ENCODE measurements at places on chromosomes 1 and 21. TPM values are rescaled to one million over a fixed set of nuclear protein-coding genes. Genes with fewer than 3 reads are reported as not detected.

- H3K27ac ChIP-seq, result peak overlapping the region; percentile 22
- H3K27me3 ChIP-seq, result no peaks in the 10 kb centered on the region
- H3K4me1 ChIP-seq, result no peaks in the 10 kb centered on the region
These were observed 331.6 kb downstream of the SRGAP2C start for GRCh38 chr1:121516234-121516967.

DNA sequence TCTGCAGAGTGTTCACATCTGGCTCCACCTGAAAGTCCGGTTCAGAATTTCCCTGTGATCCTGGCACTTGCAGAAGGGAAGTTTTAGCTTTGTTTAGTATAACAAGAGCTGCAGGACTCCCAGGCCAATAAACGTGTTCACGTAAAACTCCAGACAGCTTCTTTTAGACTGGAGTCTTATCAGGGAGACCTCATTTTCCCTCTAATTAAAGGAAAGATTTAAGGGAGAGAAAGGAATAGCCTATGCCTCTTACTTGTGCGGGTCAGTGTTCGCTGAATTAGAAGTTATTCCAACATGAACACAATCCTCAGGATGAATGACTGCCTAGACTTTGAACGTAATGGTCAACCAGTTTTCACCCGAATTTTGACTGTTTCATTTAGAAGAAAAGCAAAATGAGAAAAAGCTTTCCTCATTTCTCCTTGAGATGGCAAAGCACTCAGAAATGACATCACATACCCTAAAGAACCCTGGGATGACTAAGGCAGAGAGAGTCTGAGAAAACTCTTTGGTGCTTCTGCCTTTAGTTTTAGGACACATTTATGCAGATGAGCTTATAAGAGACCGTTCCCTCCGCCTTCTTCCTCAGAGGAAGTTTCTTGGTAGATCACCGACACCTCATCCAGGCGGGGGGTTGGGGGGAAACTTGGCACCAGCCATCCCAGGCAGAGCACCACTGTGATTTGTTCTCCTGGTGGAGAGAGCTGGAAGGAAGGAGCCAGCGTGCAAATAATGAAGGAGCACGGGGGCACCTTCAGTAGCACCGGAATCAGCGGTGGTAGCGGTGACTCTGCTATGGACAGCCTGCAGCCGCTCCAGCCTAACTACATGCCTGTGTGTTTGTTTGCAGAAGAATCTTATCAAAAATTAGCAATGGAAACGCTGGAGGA lies 202.1 kb upstream of the SGIP1 start:
- H3K36me3 ChIP-seq, result no peaks in the 10 kb centered on the region
- peak overlapping the region; percentile 88 for H3K27ac ChIP-seq
- H3K27me3 ChIP-seq, result no peaks in the 10 kb centered on the region
- peaks cover 7% of the 10 kb centered on the region for H3K4me1 ChIP-seq

- no peak overlapping the region for H3K27ac ChIP-seq
- no peaks in the 10 kb centered on the region for H3K36me3 ChIP-seq
- H3K4me3 ChIP-seq, result no peak overlapping the region
- no peaks in the 10 kb centered on the region for H3K4me1 ChIP-seq
These were observed 1211.0 kb upstream of the ADGRL4 start for GRCh38 chr1:80217377-80217986.

GRCh38 chr1:205986292-205986691 lies 16.9 kb downstream of the RAB7B start:
- DNase-seq, result no peak
- no peak overlapping the region for H3K4me3 ChIP-seq
- no peaks in the 10 kb centered on the region for H3K27me3 ChIP-seq
- no peak overlapping the region for H3K27ac ChIP-seq
- no peaks in the 10 kb centered on the region for H3K4me1 ChIP-seq
- no peaks in the 10 kb centered on the region for H3K36me3 ChIP-seq

DNA sequence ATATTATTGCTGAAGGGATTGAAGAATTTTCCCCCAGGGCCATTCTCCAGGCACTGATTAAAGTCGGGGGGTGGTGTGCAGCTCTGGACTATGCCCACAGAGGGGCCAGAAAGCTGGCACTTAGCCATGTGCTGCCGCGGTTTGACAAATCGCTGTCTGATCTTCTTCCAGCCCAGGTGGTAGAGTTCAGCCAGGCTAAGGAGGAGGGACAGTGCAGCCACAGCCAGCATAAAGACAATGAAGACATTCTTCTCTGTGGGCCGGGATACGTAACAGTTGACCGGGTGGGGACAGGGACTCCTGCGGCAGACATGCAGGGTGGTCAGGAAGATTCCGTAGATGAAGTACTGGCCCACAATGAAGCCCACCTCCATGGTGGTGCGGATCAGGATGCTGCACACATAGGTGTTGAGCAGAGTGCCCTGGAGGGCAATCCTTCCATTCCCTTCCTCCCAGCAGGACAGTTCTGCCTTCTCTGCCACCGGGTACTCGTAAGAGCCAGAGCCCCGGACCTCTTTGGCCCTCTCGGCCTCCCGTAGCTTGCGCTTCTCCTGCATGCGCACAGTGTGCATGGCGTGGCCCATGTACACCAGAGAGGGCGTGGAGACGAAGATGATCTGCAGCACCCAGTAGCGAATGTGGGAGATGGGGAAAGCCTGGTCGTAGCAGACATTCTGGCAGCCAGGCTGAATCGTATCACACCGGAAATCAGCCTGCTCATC lies 1.9 kb downstream of the GJA5 start:
- no peak overlapping the region for H3K4me3 ChIP-seq
- no peak for DNase-seq
- H3K27me3 ChIP-seq, result no peaks in the 10 kb centered on the region
- no peaks in the 10 kb centered on the region for H3K36me3 ChIP-seq
- no peak overlapping the region for H3K27ac ChIP-seq

GRCh38 chr1:75338616-75339483 lies 204.7 kb downstream of the LHX8 start:
- H3K27me3 ChIP-seq, result no peaks in the 10 kb centered on the region
- no peak overlapping the region for H3K4me3 ChIP-seq
- H3K27ac ChIP-seq, result no peak overlapping the region
- no peak for DNase-seq
- H3K4me1 ChIP-seq, result no peaks in the 10 kb centered on the region
- no peaks in the 10 kb centered on the region for H3K36me3 ChIP-seq

- no peaks in the 10 kb centered on the region for H3K4me1 ChIP-seq
- no peak for DNase-seq
- no peak overlapping the region for H3K4me3 ChIP-seq
- H3K27me3 ChIP-seq, result no peaks in the 10 kb centered on the region
These were observed 93.8 kb downstream of the USP25 start for GRCh38 chr21:15823486-15824150.

DNA sequence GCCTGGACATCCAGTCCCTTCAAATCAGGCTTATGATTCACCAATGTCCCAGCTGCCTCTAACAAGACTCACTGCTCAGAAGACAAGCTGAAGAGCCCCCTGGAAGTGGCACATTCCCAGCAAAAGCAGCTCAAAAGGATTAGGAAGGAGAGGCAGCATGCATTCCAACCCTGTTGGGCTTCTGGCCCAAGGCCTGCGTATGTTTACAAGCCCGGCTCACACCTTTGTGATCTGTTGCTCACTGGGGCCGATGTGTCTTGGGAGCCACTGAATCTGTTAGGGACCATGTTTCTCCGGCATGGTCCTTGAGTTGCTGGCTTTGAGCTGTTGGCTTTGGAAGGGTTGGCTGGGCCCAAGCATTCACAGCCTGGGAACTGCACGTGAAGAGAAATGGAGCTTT lies 81.2 kb upstream of the C1orf174 start:
- no peak for DNase-seq
- no peaks in the 10 kb centered on the region for H3K4me1 ChIP-seq
- no peaks in the 10 kb centered on the region for H3K27me3 ChIP-seq
- no peak overlapping the region for H3K4me3 ChIP-seq
- no peak overlapping the region for H3K27ac ChIP-seq

GRCh38 chr1:77263708-77264107 lies 18.1 kb upstream of the AK5 start:
- no peak for DNase-seq
- H3K4me3 ChIP-seq, result no peak overlapping the region
- H3K27me3 ChIP-seq, result no peaks in the 10 kb centered on the region
- H3K36me3 ChIP-seq, result no peaks in the 10 kb centered on the region
- no peaks in the 10 kb centered on the region for H3K4me1 ChIP-seq
- no peak overlapping the region for H3K27ac ChIP-seq

GRCh38 chr21:43743947-43744346 lies 25.0 kb downstream of the PDXK start:
- peaks cover 12% of the 10 kb centered on the region for H3K4me1 ChIP-seq
- H3K27ac ChIP-seq, result no peak overlapping the region
- DNase-seq, result no peak
- H3K36me3 ChIP-seq, result no peaks in the 10 kb centered on the region

- H3K36me3 ChIP-seq, result no peaks in the 10 kb centered on the region
- H3K27ac ChIP-seq, result no peak overlapping the region
- no peaks in the 10 kb centered on the region for H3K4me1 ChIP-seq
- H3K4me3 ChIP-seq, result no peak overlapping the region
These were observed 23.3 kb downstream of the FYB2 start for GRCh38 chr1:56795870-56796269.

GRCh38 chr21:41369105-41369919 lies 7.5 kb downstream of the MX2 start:
- H3K4me1 ChIP-seq, result peaks cover 3% of the 10 kb centered on the region
- peak overlapping the region; percentile 44 for H3K4me3 ChIP-seq
- H3K27ac ChIP-seq, result peak overlapping the region; percentile 21

GRCh38 chr1:245279346-245279745 lies 124.6 kb downstream of the KIF26B start:
- H3K27ac ChIP-seq, result no peak overlapping the region
- H3K36me3 ChIP-seq, result no peaks in the 10 kb centered on the region
- H3K4me1 ChIP-seq, result no peaks in the 10 kb centered on the region
- no peak for DNase-seq

DNA sequence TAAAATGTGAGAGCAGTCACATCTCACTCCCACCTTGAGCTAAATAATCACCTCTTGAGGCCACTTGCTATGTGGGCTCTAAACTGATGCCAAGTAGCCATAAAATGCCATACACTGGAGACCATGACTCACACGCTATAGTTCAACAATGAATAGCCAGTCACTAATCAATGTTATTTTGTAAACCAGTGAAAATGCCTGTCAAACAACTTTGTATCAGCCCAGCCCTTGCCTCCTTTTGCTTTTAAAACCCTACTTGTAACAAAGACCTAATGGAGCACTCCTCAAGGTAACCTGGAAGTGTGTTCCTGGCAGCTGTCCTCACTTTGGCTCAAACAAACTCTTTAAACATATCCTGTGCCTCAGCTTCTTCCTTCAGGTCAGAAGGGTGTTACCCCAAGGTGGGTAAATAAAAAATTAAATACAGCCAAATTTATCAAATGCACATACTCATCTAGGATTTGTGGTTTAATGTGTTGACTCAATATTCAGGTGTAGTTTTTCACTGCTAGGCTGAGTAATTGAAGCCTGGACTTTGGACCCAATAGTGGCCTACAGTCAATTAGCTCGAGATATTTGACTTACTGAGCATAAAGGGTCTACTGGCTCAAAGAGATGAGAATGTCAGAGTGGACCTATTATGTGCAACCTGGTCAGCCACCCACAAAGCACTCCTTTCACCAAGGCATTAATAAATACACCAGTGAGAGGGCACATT lies 154.3 kb downstream of the COQ8A start:
- H3K27me3 ChIP-seq, result no peaks in the 10 kb centered on the region
- H3K4me3 ChIP-seq, result no peak overlapping the region
- no peaks in the 10 kb centered on the region for H3K4me1 ChIP-seq

DNA sequence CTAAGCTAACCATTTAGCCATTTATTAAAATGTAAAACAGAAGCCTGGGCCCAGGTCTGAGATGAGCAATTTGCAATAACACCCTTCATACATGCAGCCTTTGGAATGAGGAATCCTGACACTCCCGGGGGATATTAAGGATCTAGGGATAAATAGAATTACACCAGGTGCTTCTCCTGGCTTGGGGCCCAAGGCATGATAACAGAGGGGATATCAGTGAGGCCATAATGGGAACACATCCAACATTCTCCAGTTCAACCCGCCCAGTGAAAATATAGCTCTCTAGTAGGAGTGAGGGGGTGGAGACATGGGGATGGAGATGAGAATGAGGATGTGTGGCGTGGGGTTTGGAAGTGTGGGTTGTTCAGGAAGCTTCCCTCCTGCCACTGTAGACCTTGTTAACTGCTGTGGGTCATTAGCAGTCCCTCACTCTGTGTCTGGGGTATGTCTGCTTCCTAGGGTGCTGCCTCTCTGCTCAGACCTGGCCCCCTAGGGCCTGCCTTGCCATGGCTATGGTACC lies 57.9 kb upstream of the KANK4 start:
- H3K27me3 ChIP-seq, result no peaks in the 10 kb centered on the region
- DNase-seq, result no peak
- no peak overlapping the region for H3K4me3 ChIP-seq
- H3K27ac ChIP-seq, result no peak overlapping the region
- H3K4me1 ChIP-seq, result no peaks in the 10 kb centered on the region

Gene HSD3B2
- not detected for total RNA-seq

Gene CNR2
- total RNA-seq, result 13.2 TPM

GRCh38 chr21:19022978-19023377 lies 619.4 kb upstream of the TMPRSS15 start:
- H3K4me1 ChIP-seq, result no peaks in the 10 kb centered on the region
- H3K27me3 ChIP-seq, result no peaks in the 10 kb centered on the region
- no peak for DNase-seq
- no peak overlapping the region for H3K4me3 ChIP-seq
- H3K36me3 ChIP-seq, result no peaks in the 10 kb centered on the region
- H3K27ac ChIP-seq, result no peak overlapping the region

- H3K4me1 ChIP-seq, result no peaks in the 10 kb centered on the region
- no peak overlapping the region for H3K27ac ChIP-seq
- no peaks in the 10 kb centered on the region for H3K27me3 ChIP-seq
- H3K36me3 ChIP-seq, result no peaks in the 10 kb centered on the region
These were observed 32.4 kb downstream of the BCAR3 start for GRCh38 chr1:93649231-93649630.

GRCh38 chr1:36595921-36596320 lies 113.2 kb upstream of the CSF3R start:
- no peaks in the 10 kb centered on the region for H3K36me3 ChIP-seq
- no peaks in the 10 kb centered on the region for H3K27me3 ChIP-seq
- DNase-seq, result no peak
- no peak overlapping the region for H3K27ac ChIP-seq

DNA sequence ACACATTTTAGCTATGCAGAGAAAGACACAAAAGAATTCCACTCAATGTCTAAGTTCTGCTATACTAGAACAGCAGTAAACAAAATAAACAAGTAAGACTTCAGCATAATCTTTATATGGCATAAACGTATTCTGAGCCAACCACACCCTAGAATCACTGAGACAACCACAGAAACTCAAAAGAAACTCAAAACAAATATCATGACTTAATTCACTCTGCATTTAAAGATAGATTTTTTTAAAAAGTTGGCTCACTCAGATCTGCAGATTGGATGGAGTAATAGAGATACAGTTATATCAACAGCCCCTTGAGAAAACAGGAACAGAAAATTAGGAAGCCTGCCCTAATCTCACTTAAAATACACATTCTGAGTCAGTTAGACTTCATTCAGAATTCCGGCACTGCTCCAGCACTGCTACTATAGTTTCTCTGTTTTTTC lies 95.0 kb downstream of the COL24A1 start:
- no peaks in the 10 kb centered on the region for H3K4me1 ChIP-seq
- no peak overlapping the region for H3K27ac ChIP-seq
- no peaks in the 10 kb centered on the region for H3K36me3 ChIP-seq
- no peak overlapping the region for H3K4me3 ChIP-seq

- peak overlapping the region; percentile 74 for H3K27ac ChIP-seq
- no peaks in the 10 kb centered on the region for H3K36me3 ChIP-seq
- H3K4me3 ChIP-seq, result no peak overlapping the region
- no peaks in the 10 kb centered on the region for H3K27me3 ChIP-seq
- no peaks in the 10 kb centered on the region for H3K4me1 ChIP-seq
These were observed 73.1 kb upstream of the GJB5 start for GRCh38 chr1:34681480-34682451.

Gene CNN3
- total RNA-seq, result 89.9 TPM

GRCh38 chr21:45108808-45109781 lies 34.7 kb downstream of the ADARB1 start:
- H3K36me3 ChIP-seq, result no peaks in the 10 kb centered on the region
- no peak overlapping the region for H3K27ac ChIP-seq
- no peak for DNase-seq
- no peaks in the 10 kb centered on the region for H3K4me1 ChIP-seq
